ENCODE measurements at places on chromosomes 4 and X.

GRCh38 chrX:95367286-95367685, 1317.4 kb upstream of the DIAPH2 start:
- no peak for DNase-seq

- DNase-seq: no peak
Observed at GRCh38 chrX:5324546-5324945, 904.1 kb downstream of the NLGN4X start.

DNA sequence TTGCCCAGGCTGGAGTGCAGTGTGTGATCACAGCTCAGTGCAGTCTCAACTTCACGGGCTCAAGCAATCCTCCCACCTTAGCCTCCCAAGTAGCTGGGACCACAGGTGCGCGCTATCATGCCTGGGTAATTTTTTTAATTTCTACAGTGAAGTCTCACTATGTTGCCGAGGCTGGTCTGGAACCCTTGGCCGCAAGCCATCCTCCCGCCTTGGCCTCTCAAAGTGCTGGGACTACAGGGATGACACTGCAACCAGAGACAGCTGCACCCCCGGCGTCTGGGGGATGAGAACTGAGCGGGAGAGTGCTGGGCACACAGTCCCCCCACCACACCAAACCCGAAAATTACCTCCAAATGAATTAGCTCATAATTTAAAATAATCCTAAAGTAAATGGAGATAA, 33.1 kb upstream of the GTPBP6 start:
- DNase-seq: no peak

- no peak for DNase-seq
Observed at GRCh38 chr4:139933541-139933940, 220.4 kb downstream of the MAML3 start.

- no peak for DNase-seq
Observed at GRCh38 chr4:52657618-52658501, 1.2 kb downstream of the USP46 start.

Measured in Jurkat, Clone E6-1 (cell line).